Right forelimb (tissue), 1 donor: ENCODE measurements at places on chromosomes 6 and 20.

GRCh38 chr20:50112512-50113419 is at the start of gene UBE2V1:
TSS of gene UBE2V1 (minus strand) at chr20:50113150. CDS start at chr20:50113128, 22 bp downstream.
- peak; percentile 93 for DNase-seq

DNA sequence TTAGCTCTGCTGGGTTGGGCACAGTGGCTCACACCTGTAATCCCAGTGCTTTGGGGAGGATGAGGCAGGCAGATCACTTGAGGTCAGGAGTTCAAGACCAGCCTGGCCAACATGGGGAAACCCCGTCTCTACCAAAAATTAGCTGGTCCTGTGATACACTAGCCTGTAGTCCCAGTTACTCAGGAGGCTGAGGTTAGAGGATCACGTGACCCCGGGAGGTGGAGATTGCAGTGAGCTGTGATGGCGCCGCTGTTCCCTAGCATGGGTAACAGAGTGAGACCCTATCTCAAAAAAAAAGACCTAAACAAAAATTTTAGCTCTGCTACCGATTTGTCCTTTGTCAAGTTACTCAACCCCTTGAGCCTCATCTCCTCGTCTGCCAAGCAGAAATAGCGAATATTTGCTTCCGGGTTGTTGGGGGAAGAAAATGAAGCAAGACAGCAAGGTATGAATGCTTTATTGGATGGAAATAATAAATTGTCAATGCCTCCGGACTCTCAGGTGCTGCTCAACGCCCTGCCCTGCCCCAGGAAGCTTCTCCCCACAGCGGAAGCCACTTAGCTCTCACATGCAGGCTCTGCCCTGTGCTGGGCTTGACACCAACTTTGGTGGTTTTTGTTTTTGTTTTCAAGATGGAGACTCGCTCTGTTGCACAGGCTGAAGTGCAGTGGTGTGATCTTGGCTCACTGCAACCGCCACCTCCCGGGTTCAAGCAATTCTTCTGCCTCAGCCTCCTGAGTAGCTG is 24.9 kb upstream of the ITCH start:
- no peak for DNase-seq

DNA sequence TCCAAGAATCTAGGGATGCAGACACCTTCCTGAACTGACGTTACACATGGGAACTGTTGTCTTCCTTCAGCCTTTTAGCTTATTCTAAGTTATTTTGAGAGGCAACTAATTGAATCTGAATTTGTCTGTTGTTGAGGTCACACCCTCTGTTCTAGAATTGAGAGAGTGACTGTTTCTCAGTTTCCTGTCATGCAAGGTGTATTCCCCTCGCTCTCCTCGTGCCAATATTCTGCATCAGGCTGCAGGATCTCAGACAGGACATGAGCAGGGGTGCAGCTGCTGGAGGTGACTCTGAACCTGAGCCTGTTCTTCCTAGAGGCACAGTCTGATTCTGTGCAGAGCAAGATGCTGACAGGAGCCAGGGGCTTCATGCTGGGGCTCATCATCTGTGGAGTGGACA is 52.5 kb downstream of the HLA-DPB1 start:
- no peak for DNase-seq

DNA sequence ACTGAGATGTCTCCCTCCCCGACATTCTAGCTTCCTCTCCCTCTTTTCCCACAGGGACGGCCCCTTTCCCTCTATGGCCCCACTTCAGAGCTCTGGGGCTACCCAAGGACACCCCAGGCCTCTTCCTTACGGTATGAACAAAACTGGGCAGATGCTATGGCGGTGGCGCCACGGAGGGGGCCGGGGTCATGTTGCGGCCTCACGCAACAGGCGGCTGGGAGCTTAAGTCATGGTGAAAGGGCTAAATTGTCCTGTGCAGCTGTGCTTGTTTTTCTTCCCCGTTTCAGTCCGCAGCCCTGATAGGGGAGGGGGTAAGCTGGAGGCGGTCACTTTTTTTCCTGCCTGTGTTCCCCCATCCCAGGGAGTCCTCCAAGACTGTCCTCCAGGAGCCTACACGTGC is 17.6 kb upstream of the KIAA1755 start:
- DNase-seq: peak; percentile 62

DNA sequence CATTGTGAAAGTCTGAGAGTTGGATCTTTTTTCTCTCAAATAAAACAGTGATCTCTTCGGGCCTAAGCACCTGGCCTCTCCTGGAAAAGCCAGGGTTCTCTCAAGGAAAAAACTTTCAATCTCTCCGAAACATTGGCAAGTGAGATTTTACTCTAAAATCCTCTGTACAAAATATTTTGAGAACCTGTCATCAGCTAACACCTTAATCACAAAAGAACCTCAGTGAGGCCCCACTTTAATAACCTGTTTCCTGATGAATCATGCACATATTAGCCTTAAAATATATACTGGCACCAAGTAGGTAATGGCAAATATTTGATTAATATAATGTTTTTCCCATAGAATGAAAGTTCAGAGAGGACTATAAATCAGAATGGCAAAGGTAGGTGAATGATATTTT is 177.9 kb downstream of the FRK start:
- no peak for DNase-seq

- no peak for DNase-seq
Measured at GRCh38 chr20:62674370-62674769, 32.1 kb downstream of the SLCO4A1 start.

GRCh38 chr20:63023936-63024571 is 17.3 kb upstream of the BHLHE23 start:
- DNase-seq: no peak

- no peak for DNase-seq
Measured at GRCh38 chr6:19934996-19935591, 97.9 kb downstream of the ID4 start.

DNA sequence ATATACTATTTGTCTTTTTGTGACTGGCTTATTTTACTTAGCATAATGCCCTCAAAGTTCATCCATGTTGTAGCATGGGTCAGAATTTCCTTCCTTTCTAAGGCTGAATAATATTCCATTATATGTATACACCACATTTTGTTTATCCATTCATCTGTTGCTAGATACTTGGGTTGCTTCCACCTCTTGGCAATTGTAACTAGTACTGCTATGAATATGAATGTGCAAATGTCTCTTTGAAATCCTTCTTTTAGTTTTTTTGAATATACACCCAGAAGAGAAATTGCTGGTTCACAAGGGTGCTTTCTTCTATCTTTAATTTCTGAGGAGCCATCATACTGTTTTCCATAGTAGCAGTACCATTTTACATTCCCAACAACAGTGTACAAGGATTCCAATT is 21.3 kb upstream of the MAP7 start:
- DNase-seq: no peak

DNA sequence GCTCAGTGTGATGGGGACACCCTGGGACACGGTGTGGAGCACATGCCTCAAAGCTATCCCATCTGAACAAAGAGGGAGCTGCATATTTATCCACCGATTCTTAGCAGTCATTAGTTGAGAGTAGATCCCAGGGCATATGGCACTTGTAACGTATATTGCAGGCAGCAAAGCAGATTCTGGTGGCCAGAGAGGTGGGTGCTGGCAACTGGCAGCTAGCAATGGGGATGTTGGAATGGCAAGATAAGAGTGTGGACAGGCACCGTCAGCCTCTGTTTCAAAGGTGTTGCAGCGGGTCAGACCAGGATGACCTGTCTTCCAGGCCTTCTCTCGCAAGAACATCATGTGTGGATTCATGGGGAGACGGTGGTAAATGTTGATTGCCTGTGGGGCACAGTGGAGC is 287.8 kb upstream of the RNF24 start:
- DNase-seq: no peak

DNA sequence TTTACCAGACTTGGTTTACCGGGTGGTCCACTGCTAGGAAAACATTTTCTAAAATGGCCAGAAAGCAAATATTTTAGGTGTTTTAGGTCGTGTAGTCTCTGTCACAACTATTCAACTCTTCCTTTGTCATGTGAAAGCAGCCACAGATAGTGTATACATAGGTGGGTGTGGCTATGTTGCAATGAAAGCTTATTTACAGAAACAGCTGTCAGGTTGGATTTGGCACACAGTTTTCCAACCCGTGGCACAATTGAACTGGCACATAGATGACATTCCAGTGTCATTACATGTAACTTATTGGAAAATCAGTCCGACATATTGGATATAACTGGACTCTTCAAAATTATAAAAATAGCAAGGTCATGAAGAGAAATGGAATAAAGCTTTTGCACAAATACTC is 68.9 kb upstream of the KCNQ5 start:
- DNase-seq: no peak

DNA sequence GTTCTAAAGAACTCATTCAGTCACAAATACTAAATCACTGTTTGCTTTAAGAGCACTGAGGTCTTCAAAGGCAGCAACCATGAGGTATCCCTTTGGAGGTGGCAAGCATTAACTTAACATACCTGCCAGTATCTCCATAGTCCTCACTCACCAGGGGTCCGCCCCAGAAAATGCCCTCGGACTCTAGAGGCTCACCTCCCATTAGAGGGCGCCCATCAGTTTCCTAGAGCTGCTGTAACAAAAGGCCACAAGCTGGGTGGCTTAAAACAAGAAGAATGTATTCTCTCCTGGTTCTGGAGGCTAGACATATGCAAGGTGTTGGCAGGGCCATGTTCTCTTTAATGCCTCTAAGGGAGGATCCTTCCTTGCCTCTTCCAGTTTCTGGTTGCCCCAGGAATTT is 12.0 kb upstream of the RNGTT start:
- no peak for DNase-seq

GRCh38 chr6:2327591-2327990 is 82.2 kb upstream of the GMDS start:
- DNase-seq: no peak

DNA sequence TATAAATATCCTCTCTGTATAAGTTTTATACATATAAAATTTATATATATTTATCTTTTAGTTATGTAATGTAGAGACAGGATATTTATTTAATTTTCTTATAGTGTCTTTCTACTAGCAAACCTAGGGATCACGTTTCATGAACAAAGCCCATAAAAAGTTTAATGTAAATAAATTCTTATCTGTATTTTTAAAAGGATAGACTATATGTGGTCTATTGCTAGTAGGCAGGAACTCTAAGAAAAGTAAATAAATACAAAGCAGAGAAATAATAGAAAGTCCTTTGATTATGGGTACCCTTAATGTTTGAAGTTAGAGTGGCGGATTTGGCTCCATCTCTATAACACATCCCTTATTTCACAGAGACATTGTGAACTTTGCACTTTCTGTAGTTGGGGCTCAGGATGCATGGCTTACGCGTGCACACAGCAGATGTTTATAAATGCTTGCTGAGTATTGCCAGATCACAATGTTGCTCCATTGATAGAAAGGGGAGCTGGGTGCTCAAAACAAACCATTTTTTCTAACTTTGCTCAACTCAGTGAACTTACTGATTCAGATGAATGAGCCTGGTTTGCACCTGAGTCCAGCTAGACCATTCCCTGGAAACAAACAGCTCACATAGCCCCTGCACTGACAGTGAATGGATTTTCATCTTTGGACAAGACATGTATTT is 179.1 kb downstream of the SYNE1 start:
- no peak for DNase-seq

DNA sequence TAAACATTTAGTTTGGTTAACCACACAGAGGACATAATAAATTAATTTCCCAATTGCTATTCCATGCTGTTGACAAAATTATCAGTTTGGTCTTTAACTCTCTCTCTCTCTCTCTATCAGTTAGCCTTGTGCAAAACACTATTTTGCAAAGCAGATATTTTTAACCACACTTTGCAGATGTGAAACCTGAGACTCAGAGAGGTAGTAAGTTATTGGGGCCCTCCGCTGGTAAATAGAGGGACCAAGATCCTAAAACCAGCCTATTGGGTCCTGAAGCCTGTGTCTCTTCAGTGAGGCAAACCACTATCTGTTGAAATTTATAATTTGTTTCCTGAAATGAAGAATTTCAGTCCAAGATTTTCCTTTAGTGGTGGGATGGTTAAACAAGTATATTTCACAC is 231.0 kb downstream of the SOD2 start:
- DNase-seq: no peak

DNA sequence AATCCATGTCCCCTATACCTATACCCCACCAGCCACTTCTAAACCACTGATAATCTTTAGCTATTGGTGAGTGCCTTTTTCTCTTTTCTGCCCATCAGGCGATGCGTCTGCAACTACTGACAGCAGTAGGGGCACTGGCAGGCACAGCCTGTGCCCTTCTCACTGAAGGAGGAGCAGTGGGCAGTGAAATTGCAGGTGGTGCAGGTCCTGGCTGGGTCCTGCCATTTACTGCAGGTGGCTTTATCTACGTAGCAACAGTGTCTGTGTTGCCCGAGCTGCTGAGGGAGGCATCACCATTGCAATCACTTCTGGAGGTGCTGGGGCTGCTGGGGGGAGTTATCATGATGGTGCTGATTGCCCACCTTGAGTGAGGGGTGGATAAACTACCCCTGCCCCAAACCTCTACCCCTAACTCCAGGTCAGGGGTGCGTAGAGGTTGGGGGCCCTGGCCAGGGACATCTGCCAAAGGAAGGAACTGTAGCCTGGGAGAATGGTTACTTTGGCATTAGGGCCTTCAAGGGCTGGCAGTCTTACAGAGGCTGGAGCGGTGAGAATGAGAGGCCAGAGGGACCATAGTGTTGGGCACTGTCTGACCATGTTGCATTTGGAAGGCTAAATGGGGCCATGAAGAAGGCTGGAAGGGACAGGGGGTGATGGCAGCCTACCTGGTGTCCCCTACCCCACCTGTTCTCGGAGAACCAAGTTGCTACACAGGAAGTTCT is 851 bp upstream of the HSD17B8 start:
- peak; percentile 31 for DNase-seq

- DNase-seq: no peak
Measured at GRCh38 chr6:166629628-166630027, 2.6 kb upstream of the RPS6KA2 start.

DNA sequence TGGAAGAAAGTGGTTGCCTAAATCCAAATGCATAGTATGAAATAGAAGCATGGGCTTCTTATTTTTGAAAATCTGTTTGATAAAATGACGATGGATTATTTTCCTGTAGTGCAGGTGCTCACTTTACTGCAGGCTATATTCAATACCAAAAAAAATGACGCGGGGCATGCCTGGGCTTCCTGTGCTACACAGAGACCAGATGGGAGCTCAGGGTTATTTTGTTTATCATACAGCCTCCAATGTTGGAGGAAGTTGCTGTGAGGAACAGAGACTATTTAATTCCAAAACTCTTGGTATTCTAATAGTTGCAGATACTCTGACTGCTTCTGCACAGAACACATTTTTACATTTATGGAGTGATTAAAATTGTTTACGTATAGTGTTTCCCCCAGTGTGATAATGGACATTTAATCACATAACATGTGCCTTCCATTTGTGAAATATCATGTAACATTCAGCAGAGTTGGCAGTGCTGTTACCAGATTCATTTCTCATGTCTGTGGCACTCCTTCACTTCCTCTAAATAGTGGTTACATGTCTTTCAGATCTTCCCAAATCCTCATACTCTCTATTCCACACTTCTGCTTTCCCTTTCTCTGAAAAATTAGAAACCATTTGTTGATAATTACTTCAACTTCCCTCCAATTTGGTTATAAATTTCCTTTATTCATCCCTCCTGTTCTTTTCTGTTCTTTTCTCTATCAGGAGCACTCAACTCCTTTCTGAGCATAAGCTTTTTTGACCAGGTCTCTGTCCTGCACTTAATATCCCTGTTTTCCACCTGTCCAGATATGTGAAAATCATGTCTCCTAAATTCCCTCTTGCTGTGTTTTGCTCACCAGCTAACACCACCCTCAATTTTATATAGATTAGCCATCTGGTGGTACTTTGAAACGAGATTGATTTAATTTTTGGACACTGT is 121.6 kb downstream of the ADGRB3 start:
- no peak for DNase-seq
